ENCODE measurements at places on chromosomes 2 and 18.

- no peak for DNase-seq
These were observed 117.0 kb downstream of the PKP4 start for GRCh38 chr2:158573739-158574138.

DNA sequence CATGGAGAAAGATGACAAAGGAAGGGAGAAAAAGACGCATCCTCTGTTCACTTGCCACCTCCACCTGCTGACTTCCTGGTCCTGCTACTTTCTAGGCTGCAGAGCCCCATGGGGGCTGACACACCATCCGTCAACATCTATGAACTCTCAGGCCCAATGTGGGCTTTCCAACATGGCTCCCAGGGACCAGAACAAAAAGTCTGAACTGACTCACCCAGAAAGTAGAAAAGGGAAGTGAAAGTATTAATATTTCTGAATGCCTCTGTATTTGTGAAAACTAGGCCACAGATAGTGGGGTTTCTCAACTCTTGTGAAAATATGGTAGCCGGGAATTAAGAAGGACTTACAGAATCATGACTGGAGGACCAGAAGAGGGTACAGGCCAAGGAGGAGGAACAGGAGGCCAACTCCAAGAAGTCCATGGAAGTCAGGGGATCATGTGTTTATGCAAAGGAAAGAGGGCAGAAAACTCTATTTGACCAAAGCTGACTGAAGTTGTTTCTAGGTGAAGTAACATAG lies 123.1 kb upstream of the CAB39 start:
- peak; percentile 68 for DNase-seq

DNA sequence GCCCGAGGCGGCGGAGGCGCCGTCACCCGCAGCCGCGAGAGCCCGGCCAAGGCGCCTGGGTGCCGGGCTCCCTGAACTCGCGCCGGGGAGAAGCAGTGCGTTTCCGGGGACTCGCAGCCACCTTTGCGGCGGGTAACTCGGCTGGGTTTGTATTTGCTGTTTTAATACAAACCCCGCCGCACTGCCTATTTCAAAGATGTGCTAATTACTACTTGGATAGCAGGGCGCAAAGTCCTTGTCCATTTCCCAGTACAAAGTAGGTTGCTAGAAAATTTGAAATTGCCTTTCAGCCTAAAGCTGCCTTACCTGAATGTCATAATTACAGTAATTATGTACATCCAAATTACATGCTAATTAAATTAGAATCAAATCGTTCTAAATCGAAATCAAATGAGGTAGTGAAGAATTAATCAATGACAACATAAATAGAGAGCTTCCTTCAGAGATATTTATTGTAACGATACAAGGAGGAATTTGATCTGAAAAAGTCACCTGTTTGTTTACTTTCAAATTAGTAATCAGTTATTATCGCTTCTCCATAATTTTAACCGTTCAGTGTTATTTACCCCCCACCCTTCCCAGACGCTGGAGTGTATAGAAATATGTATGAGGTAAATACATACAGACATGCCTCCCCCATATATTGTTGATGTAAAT lies 8.1 kb downstream of the SP9 start:
- DNase-seq = peak; percentile 45

DNA sequence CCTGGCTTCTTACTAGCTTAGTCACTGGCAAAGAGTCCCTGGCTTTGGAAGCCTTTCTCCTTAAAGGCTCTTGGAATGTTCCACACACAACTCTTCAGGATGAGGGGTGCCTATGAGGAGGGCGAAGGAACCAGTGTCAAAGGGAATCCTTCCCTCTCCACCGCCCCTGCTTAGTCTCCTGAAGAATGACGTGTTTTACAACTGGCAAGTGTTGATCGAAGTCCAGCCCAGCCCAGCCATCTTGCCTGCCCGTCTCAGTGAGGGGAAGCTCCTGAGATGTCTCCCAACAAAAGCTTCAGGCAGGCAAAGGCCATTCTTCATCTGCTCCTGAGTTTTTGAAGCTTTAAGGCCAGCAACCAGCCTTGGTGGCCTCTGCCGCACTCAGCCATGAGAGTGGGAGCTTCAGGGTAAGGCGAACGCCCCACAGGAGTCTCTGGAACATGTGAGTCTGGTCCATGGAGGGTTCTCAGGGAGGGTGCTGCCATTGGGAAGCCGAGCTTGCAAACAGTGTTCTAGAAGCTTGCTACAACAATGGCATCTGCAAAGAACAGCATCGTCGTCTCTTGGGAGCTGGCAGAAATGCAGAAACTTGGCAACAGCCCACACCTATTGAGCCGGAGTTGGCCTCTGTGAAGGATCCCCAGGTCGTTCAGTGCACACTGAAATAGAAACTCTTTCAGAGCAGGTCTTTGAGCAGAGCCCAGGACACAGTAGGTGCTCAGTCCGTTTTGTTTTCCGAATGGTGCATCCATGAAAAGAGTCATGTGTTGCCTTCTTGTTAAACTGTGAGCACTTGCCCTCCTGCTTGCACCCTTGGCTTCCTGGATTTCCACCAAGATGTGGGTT lies 220.7 kb downstream of the SEPTIN10 start:
- DNase-seq = no peak

GRCh38 chr2:71609958-71610357 lies 156.6 kb downstream of the DYSF start:
- DNase-seq = peak; percentile 62

- DNase-seq = no peak
These were observed 61.5 kb downstream of the MBP start for GRCh38 chr18:77071061-77071460.

DNA sequence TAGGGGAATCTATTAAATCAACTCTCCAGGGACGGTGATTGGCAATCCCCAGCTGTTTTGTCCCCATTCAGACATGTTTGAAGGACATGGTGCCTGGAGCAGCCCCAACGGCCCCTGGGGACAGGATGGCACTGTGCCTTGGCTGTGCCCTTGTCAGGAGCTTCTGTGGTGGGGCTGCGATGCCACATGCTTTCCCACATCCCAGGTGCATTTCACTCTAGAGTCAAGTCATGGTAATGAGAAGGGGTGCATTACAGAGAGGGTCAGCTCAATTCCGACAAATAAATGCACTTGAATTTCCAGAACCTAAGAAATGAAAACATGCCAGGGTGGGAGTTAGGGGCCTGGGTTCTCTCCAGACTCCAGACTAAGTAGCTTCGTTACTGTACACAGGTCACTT lies 289.4 kb upstream of the PXDN start:
- DNase-seq = no peak

DNA sequence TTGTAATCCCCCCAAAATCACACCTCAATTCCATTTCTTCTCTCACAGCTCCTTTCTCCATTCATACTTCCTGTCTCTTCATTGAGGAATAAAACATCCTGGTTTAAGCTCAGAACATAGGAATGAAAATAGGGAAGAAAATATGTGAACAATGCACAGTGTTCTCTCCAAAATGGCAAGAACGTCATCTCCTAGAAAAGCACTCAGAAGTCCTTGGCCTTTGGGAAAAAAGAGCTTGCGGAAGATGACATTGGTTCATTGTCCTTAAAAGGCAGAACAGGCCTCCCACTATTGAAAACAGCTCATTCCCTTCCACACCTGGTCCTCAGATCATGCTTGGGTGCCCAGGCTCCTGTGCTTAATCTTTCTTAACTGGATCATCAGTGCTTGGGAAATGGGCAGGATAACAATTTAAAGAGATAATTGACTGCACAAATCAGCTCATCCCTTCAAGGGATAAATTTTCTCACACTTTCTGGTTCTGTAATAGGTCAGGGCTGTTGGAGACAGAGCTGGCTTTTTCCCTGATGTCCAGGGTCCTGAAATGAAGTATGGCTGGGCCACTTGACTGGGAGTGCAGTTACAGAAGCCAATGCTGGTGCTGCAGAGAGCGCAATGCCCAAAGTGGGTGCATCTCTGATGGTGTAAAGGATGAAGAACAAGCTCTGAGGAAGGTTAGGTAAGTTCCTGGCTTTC lies 69.2 kb downstream of the MARCHF4 start:
- DNase-seq = no peak

- DNase-seq = no peak
These were observed 4.2 kb downstream of the UGT1A1 start for GRCh38 chr2:233764264-233764663.

DNA sequence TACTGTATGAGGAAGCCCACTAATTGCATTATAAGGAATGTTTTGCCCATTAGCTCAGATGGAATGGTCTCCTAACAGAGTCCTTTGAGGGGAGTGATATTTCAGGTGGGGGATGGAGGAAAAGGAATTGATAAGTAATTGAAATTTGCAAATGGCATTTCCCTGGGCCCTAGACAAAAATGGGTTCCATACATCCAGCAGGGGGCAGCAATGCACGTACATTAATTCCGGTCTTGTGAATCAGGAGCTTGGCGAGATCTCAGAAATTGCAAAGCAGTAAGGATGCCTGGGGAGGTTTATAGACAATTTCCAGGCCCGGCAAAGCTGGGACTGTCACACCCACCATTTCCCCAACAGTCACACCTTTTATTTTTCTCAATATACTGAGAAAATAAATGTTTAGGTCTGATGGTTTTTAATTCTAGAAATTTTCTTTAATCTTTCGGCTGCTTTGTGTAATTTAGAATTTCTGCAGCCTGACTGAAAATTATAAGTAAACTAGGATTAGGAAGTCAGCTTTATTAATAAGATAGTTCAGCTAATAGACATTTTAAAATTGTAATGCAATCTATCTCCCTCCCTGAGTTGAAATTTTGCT lies 122.8 kb downstream of the LYPD1 start:
- peak; percentile 56 for DNase-seq

DNA sequence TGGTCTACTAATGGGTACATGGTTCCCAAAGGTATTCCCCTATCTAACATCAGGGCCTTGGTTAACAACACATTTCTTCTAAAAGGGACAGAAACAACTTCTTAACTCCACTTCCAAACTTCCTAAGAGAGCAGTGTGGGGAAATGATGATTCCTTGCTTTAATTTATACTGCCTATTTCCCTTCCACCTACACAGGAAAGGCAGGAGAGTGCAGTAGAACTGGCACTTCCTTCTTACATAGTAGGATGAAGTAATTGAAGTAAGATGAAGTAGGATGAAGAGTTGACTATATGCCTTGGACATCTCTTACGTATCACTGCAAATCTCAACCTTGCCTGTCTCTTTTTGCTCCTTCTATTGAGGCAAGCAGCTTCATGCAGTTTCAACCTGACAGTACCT lies 54.7 kb downstream of the CD28 start:
- no peak for DNase-seq

- peak; percentile 89 for DNase-seq
These were observed 80.7 kb upstream of the LDLRAD4 start for GRCh38 chr18:13137670-13138419.

DNA sequence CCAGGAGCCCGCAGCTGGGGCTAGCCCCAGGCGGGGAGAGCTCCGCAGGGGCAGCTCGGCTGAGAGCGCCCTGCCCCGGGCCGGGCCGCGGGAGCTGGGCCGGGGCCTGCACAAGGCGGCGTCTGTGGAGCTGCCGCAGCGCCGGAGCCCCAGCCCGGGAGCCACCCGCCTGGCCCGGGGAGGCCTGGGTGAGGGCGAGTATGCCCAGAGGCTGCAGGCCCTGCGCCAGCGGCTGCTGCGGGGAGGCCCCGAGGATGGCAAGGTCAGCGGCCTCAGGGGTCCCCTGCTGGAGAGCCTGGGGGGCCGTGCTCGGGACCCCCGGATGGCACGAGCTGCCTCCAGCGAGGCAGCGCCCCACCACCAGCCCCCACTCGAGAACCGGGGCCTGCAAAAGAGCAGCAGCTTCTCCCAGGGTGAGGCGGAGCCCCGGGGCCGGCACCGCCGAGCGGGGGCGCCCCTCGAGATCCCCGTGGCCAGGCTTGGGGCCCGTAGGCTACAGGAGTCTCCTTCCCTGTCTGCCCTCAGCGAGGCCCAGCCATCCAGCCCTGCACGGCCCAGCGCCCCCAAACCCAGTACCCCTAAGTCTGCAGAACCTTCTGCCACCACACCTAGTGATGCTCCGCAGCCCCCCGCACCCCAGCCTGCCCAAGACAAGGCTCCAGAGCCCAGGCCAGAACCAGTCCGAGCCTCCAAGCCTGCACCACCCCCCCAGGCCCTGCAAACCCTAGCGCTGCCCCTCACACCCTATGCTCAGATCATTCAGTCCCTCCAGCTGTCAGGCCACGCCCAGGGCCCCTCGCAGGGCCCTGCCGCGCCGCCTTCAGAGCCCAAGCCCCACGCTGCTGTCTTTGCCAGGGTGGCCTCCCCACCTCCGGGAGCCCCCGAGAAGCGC lies 15.0 kb upstream of the GMPPA start:
- no peak for DNase-seq

Data from GM13977 (cell line).